Fibroblast of skin of right quadriceps (primary cell): ENCODE measurements at places on chromosomes 7 and 10.

DNA sequence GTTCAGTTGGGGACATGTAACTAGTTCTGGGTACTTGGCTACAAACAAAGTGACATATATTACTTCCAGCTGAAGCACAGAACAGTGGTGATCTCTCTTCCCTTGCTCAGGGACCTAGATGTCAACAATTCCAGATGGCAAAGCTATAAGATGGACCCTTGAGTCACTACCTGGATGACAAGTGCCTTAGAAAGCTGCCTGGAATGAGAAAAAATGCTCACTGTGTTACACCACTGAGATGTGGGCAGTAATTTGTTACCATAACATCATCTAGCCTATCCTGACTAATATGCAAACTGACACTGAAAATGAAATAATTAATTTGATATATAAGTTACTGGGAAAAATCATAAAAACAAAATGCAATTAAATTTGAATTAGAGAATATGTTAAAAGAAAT is 16.4 kb upstream of the CTTNBP2 start:
- DNase-seq: no peak

DNA sequence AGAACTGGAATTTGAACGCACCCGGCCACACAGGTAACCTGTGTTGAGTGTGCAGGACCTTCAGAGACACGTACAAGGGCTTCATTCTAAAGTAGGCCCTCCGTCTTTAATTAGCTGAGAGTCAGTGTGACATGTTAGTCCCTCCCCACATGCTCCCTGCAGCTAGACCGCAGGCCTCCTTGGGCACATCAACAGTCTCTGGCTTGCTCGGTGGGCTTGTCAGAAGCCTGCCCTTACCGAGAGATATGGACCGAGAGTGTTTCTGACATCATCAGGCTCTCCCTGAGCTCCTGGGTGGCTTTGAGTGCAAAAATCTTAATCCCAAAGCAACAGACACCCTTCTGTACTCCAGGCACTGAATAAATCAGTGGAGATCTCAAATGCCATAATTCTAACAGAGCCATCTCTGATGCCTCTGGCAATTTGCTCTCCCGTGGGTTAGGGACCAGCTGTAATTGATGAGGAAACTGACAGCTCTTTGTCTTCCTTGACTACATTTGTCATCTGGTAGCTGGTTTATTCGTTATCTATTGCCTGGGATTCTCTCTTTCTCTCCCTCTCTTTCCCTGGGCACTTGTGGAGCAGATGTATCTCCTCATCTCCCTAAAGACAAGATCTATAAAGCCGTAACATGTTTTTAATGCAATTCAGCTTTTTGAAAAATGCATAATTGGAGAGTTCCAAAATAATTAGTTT is 850.6 kb downstream of the TYW1 start:
- no peak for DNase-seq

DNA sequence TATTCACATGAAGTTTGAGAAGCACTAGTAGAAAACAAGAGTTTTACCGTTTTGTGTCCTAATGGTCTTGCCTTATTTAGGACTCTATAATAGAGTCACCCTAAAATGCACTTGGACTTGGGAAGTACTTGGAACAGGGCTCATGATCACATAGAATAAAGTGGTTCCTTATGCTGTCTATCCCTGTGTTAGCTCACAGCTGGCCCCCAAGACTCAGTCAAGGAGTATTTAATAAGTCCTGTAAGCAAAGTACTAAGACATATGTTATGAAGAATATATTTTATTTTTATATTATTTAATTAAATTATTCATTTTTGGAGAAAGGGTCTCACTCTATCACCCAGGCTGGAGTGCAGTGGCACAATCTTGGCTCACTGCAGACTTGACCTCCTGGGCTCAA is 54.5 kb downstream of the XRCC2 start:
- no peak for DNase-seq

DNA sequence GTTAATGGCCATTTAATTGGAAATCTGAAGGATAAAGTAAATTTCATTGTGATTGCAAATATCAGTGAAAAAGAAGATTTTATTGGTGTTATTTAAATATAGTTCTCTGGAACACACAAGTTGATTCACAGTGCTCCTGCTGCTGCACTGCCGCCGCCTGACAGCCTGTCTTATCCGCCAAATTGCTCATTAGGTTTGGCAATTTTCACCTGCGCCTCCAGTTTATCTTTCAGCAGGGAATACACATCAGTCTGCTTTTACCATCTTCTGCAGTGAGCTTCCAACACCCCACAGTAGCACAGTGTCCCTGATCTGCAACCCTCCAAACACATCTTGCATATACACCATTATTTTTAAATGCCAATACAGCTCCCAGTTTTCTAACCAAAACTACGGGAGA is 308.3 kb downstream of the PARD3 start:
- no peak for DNase-seq

- DNase-seq: no peak
Observed at GRCh38 chr10:86824151-86824550, 67.7 kb downstream of the BMPR1A start.

GRCh38 chr10:93193906-93194305 is 120.2 kb downstream of the CYP26A1 start:
- DNase-seq: no peak

DNA sequence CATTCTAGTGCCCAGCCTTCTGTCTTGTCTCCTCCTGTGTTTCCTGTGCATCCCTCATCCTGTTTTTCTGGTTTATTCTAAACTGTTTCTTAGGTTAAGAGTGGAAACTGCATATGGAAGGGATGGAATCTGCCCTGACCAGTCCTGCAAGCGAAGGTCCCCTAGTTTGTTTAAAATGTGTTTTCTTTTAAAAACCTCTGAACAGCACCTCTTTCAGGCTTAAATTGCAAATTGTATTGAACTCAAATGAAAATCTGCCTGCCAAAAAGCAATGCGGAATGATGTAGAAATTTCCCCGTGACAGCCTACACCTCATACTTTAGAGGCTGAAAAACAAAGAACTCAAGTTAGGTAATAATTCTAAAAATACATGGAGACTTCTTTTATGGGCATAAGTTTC is 222.8 kb upstream of the IMMP2L start:
- no peak for DNase-seq

DNA sequence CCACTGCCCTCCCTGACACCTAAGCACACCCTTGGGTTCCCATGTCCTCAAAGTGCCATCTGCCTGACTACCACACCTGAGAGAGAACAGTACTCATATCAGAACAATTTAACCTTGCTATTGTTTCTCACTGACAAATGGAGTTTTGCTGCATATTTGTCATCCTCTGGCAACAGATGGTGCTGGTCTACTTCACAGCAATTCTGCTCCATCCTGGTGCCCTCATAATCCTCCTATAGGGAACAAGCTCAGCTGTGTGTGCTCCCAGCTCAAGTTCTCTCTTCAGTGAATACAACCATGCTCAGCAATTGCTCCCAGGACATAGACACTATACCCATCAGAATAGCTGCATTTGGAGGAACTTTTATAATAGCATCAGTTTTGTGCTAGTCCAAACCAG is 32.8 kb upstream of the ITGB1 start:
- DNase-seq: no peak

GRCh38 chr7:127979728-127980126 is 51.5 kb downstream of the LRRC4 start:
- DNase-seq: no peak

GRCh38 chr10:15738270-15738925 is 18.7 kb upstream of the ITGA8 start:
- DNase-seq: peak; percentile 48

DNA sequence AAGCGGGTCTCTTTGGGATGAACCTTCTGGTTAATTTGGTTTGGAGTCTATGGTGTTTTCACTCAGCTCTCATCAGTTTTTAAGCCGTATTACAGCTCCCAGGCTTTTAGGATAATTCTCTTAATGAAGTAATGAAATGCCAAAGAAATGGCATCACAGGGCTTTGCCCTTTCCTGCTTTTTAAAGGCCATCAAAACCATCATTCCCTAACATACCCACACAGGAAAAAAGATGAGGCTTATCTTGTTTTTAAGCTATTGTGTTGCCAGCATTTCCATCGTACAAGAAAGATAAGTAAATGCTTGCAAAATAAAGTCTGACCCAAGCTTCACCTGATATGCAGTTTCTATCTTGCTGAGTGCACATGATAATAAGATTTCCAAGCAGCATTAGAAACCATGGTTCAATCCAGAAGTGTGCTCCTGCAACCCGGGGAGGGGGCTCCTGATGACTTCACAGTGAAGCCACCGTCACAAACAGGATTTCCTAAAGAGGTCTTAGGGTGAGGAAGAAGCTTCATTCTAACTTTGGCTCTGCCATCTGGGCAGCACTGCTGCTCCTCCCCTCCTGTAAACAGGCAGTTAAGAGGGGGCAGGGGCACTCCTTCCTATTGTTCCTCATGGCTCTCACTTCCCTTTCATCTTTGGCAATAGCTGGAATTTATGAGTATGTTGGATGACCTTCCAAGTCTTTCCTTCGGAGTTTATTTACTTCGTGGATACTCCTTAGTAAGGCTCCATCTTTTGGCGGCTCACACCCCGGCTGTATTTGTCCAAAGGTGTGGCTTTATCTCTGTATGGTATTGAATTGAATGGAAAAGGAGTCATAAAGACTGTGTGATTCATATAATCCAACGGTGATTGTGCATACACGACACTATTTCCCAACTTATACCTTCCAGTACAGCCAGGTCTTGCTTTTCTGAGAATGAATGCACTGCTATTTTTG is 55.2 kb upstream of the FAM133B start:
- DNase-seq: no peak

- peak; percentile 22 for DNase-seq
Observed at GRCh38 chr10:79049931-79050895, 18.6 kb upstream of the ZMIZ1 start.

DNA sequence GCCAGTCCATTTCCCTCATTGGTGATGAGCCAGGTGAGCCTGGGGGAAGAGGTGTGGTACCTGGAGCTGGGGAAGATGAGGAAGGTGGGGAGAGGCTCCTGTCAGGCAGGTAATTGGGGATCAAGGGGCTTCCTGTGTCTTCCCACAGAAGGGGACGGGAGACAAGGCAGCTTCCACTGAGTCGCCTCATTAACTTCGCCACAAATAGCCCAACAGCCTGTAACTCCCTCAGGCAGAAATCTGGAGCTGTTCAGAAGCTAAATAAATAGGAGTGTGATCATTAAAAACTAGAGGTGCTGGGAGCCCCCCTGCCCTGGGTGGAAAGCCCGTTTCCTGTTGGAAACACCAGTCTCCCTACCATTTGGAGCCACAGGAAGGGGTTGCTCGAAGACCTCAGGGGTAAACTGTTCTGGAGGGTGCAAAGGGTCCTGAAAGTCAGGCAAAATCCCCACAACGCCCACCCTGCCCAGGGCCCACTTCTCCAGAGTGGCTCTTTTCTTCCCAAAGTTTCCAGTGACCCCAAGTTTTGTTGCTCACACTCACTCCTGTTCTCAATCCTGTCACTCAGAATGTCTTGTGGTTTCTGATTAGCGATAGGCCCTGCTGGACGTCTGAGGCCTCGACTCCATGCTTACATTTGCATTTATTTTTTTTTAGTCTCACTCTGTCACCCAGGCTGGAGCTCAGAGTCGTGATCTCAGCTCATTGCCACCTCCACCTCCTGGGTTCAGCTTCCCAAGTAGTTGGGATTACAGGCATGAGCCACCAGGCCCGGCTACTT is 25.7 kb downstream of the UNC5B start:
- no peak for DNase-seq

DNA sequence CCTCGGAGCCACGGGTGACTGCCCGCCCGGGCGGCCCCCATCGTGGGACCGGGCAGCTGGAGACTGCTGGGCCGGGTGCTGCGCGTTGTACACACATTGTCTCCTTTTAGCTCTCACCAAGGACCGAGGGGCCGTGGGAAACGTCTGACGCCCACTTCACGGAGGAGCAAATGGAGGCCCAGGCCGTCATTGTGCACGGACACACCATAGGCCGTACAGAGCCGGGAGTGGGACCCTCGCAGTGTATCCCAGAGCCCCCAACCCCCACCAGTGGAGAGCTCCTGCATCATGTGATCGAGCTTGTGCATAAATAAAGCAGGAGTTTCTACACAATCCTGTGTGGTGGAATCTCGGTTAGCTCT is 722 bp downstream of the DENND10 start:
- DNase-seq: peak; percentile 10

DNA sequence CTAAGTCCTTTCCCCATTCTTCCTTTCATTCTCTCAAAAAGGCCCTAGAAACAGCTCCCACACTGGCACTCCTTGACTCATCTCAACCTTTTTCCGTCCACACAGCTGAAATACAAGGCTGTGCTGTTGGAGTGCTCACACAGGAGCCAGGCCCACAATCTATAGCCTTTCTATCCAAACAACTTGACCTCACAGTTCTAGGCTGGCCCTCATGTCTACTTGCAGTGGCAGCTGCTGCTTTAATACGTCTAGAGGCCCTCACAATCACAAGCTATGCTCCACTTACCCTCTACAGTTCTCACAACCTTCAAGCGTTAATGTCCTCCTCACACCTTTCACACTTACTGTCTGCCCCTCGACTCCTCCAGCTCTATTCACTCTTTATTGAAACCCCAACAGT is 12.0 kb upstream of the LRRC61 start:
- no peak for DNase-seq

DNA sequence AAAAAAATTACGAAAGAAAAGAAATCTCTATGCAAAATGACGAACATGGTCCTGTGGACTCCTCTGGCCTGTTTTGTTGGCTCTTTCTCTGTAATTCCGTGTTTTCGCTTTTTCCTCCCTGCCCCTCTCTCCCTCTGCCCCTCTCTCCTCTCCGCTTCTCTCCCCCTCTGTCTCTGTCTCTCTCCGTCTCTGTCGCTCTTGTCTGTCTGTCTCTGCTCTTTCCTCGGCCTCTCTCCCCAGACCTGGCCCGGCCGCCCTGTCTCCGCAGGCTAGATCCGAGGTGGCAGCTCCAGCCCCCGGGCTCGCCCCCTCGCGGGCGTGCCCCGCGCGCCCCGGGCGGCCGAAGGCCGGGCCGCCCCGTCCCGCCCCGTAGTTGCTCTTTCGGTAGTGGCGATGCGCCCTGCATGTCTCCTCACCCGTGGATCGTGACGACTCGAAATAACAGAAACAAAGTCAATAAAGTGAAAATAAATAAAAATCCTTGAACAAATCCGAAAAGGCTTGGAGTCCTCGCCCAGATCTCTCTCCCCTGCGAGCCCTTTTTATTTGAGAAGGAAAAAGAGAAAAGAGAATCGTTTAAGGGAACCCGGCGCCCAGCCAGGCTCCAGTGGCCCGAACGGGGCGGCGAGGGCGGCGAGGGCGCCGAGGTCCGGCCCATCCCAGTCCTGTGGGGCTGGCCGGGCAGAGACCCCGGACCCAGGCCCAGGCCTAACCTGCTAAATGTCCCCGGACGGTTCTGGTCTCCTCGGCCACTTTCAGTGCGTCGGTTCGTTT is 83.5 kb upstream of the SLF2 start:
- DNase-seq: no peak

- peak; percentile 52 for DNase-seq
Observed at GRCh38 chr10:122864901-122865300, 14.5 kb downstream of the FAM24B start.

DNA sequence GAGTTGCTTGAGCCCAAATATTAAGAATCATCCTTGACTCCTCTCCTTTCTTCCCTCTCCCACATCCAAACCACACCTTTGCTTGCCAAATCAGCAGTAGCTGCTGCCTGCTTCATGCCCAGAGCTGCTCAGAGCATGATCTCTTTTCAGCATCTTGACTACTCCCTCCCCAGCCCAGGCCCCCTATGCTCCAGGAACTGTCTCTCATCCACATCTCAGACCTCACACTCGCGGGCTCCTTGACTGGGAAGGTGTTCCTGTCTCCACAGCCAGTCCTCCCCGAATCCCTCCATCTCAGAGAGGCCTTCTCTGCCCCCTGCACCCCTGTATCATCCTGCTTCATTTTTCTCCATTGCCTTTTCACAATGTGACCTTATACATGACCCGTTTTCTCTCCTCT is 157.0 kb downstream of the DNAJB6 start:
- DNase-seq: no peak
